HT-29 (cell line): ENCODE measurements at places on chromosomes 6 and 20. TPM values are rescaled to one million over a fixed set of nuclear protein-coding genes. Genes with fewer than 3 reads are reported as not detected.
A peak's percentile ranks its signal among the peaks of the same experiment; 100 is the strongest.

Gene PRL
- total RNA-seq: not detected in 2 replicates

Gene PDYN
- not detected in 2 replicates for total RNA-seq

Gene TMC2
- not detected in 2 replicates for total RNA-seq

Gene TFAP2B
- not detected in 2 replicates for total RNA-seq

Gene GGT7
- 2.0 and 2.4 TPM in 2 replicates for total RNA-seq

GRCh38 chr20:61295249-61295648 is 43.2 kb downstream of the CDH4 start:
- no peak for DNase-seq

DNA sequence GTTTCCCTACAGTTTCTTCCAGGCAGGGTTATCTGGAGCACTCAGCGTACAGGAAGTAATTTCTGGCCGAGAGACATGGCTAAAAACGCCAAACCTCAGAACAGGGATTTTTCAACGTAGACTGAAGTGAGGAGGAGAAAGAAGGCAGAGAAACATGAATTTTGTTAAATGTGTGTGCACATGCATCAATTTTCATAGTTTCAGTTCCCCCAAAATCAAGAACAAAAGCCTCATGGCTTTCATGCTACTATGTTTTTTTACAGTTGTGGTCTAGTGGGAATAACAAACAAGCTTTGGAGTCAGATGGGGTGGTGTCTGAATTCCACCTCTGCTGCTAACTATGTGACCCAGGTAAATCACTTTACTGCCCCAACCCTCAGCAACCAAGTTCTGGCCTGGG is 4.9 kb downstream of the TOMM34 start:
- no peak for DNase-seq

DNA sequence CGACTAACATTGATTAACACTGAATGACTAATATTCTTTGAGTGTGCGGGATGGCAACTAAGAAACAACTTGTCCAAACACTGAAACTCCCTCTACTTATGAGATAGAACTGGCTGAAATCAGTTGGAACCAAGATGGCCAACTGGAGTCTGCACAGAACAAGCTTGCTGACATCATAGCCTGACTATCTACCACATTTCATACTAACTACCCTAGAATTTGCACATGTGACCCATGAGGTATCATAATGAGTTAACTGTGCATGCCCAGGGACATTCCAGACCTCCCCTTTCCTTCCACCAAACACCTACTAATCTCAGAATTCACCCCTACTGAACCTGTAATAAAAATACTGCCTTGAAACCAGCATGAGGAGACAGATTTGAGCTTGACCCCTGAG is 43.2 kb downstream of the PHIP start:
- no peak for DNase-seq

GRCh38 chr20:13113731-13114130 is 105.0 kb downstream of the SPTLC3 start:
- no peak for DNase-seq

DNA sequence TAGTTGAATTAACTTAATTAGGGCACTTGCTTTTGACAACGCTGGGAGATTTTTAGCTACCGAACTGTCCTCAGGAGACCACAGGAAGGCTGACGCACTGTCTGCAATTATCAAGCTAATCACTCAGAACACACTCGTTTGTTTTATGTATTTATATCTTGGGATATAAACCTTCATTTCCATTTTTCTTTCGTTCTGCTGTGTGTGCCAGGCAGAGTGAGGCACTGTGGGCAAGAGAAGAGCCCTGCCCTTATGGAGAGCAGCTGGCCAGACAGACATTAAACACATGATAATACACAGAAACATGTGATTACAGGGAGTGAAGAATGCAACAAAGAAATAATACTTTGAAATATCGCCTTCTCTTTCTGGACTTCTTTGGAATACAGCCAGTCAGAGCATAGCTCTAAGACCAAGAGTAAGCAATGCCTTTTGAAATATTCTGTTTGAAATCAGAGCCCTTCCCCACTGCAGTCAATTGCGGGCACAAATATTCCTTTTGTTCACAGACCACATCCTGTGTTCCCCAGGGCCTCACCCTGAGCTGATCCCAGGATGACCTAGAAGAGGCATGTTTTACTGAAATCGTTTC is 96.8 kb downstream of the ANKRD60 start:
- peak; percentile 63 for DNase-seq

Gene TRIM40
- not detected in 2 replicates for total RNA-seq

DNA sequence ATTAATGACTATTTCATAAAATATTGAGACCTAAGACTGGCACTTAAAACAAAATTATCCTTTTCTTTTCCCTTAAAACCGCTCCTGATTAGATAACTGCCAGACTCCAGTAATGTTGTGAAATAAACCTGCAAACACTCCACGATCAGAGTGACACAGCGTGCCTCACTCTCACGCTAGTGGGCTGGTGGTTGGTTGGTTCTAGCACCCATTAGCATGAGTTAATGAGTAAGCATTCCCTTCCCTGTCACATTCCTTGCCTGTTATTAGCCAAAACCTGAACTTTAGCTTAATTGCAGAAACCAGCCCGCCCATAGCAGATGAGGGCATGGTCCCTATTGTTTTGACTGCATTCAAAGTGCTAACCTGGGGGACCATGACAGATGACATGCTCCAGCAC is 193.4 kb downstream of the CD83 start:
- DNase-seq: no peak

- DNase-seq: peak; percentile 95
Measured at GRCh38 chr20:34709831-34710567, 5.9 kb downstream of the TP53INP2 start.

- DNase-seq: no peak
Measured at GRCh38 chr6:42091718-42092023, 41.3 kb downstream of the TAF8 start.

GRCh38 chr6:109015176-109015575 is 79.5 kb downstream of the SESN1 start:
- no peak for DNase-seq

Gene NHSL1
- 14.1 and 15.6 TPM in 2 replicates for total RNA-seq

Gene KIF25
- not detected in 2 replicates for total RNA-seq

- DNase-seq: no peak
Measured at GRCh38 chr6:5809450-5809849, 197.3 kb downstream of the NRN1 start.

GRCh38 chr6:12162213-12162612 is 127.9 kb upstream of the EDN1 start:
- no peak for DNase-seq

DNA sequence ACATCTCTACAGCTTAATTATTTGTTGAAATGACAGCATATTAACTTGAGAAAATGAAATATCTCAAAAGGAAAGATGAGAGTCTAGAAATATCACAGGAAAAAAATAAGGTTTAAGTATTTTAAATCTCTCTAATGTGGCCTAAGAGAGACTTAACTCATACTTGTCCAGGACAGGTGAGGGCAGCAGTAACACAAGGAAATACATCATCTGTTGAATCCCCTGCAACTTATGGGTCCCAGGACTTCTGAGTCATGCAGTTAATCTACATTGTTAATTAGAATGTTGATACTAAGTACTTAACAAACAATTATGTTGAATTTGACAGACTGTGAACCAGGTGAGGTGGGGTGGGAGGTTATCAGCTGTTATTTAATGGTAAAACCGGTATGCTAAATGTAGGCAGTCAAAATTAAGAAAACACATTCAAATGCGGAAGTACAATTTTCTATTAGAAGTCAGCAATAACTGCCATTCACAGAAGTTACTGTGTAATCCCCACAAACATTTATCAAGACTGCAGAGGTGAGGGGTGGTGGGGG is 87.9 kb downstream of the CEP57L1 start:
- DNase-seq: peak; percentile 54

Gene MAPK14
- 33.6 and 38.0 TPM in 2 replicates for total RNA-seq

Gene ZSCAN16
- total RNA-seq: 4.5 and 5.8 TPM in 2 replicates

- no peak for DNase-seq
Measured at GRCh38 chr6:158852312-158853071, 33.3 kb upstream of the EZR start.

DNA sequence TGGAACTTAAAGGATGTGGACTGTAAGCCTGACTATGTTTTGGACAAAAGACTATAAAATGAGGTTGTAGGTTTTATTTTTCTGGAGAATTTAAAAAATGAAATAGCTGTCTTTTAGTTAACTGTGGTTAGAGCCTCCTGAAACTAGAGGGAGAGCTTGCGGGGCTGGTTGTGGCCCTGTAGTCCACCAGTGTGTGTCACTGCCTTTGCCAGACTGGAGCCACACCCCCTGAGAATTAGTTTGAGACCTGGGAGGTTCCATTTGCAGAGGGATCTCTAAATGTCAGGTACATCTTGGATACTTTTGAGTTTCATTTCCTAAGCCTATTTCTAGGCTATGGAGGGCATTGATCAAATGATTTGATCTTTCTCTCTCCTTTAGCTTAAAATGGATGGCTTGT is 20.8 kb downstream of the ZC2HC1B start:
- no peak for DNase-seq

GRCh38 chr6:128738112-128738511 is 144.8 kb upstream of the LAMA2 start:
- no peak for DNase-seq

GRCh38 chr6:85125526-85125925 is 324.4 kb upstream of the NT5E start:
- DNase-seq: no peak

Gene TNFRSF6B
- 4.1 and 4.9 TPM in 2 replicates for total RNA-seq

GRCh38 chr6:69294407-69294806 is 502.4 kb downstream of the LMBRD1 start:
- no peak for DNase-seq

- DNase-seq: no peak
Measured at GRCh38 chr6:169845426-169846285, 94.2 kb downstream of the ERMARD start.

Gene SNHG17
- 54.7 and 58.4 TPM in 2 replicates for total RNA-seq

DNA sequence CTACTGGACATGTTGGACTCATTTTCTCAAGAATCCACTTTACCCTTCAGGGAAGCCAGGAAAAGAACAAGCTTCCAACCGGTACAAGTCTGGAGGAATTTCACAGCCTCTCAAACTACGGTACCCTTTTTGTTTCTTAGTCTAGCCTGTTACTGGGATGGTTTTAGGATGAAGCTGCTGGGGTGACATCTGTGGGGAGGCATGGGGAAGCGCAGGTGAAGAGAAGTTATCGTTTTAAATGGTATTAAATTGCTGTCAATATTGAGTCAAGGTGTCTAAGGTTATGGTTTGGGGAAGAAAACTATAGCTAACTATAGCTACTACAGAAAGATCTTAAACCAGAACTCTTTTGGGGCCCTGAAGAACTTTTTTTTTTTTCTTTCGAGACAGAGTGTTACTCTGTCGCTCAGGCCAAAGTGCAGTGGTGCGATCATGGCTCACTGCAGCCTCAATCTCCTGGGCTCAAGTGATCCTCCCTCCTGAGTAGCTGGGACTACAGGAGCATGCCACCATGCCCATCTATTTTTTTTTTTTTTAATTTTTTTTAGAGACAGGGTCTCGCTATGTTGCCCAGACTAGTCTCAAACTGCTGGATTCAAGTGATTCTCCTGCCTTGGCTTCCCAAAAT is 128.7 kb downstream of the RIN2 start:
- peak; percentile 69 for DNase-seq

- DNase-seq: no peak
Measured at GRCh38 chr6:65646544-65646943, 60.5 kb downstream of the EYS start.

Gene MLN
- total RNA-seq: not detected in 2 replicates

Gene FAM217A
- total RNA-seq: not detected in 2 replicates

Gene TCP11
- total RNA-seq: not detected in 2 replicates

DNA sequence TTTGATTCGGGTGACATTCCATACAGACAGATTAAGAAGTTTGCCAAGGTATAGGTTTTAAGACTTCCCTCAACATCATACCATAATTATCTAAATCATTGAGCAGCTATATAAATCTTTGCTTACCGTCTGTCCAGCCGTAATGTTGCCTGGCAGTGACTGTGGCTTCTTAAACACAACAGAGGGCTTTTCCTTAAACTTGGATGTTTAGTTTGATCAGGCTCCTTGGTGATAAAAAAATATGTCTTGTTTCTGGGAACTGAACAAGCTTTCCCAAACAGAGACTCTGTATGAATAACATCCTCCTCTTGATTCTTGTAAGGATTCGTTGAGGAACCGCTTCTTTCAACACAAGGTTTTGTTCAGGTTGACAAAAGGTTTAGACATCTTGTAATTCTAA is 130.9 kb downstream of the QKI start:
- DNase-seq: no peak
